Activated T-cell treated with anti-CD3 and anti-CD28 coated beads for 1 hour (primary cell): ENCODE measurements at places on chromosomes 5 and 9.

DNA sequence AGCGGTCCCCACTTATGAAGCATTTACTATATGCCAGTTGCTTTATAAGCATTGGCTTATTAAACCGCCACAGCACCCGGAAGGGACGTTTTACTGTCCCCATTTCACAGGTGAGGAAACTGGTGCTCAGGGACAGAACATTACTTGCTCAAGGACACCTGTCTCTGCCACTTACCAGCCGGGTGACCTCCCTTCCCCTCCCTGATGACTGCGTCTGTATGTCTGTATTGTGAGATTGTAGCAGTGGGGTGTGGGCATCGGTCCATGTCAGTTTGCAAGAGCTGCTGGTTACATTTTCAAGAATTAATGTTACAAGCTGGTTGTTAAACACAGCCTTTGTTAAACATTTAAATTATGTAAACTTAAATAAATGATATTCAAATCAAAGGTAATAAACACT lies 77.6 kb upstream of the LMX1B start:
- DNase-seq: no peak

GRCh38 chr9:27094640-27095298 lies 14.3 kb upstream of the TEK start:
- DNase-seq: no peak

DNA sequence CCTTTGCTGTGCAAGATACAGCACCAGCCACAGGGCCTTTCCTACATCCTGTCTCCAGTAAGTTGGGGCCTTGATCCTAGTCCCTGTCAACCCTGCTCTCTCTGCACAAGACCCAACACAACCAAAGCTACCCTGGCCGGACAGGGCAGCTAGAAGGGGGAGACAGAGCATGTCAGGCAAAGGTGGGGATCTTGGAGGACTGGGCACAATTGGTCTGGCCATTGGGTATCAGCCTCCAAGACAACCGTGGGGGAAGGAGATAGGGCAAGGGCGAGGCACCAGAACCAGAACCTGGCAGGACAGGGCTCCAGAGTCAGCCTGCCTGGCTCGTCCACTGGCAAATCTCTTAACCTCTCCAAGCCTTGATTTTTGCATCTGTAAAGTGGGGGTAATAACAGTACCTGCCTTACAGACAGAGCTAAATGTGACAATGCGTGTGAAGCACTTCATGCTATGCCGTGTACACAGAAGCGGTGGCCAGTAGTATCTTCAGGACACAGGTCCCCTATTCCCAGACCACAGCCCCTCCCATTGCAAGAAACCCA lies 51.6 kb upstream of the CDKN2AIPNL start:
- no peak for DNase-seq

DNA sequence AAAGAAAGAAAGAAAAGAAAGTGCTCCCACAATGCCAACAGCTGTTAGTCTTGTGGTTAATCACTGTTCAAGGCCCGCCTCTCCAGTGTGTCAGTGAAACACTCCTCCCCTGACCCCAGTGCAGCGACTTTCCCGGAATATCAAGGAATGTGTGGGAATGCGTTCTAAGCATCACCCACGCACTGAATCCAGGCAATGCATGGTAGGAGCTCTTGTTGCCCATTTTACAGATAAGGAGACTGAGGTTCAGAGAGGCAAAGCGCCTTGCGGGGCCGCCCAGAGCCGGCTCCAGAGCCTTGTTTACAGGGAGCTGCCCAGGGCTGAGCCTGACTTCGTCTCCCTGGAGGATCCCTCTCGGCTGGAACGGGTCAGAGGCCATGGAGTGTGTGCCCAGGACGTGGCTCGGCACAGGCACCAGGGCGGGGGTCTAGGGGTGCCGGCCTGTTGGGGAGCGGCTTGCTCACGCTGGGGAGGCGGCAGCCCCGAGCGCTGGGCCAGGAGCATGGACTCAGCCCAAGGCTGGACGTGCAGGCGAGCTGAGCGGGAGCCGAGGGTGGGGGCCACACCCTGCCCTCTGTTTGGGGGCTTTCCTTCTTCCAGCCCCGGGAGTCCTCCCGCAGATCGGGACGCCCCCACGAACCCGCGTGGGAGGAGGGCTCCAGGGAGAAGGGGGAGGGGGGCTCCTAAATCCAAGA lies 823 bp downstream of the ST6GALNAC6 start:
- DNase-seq: no peak

GRCh38 chr5:175740014-175740413 lies 82.1 kb downstream of the HRH2 start:
- DNase-seq: no peak
